Left renal pelvis (tissue), 4 donors: ENCODE measurements at places on chromosomes 5 and 9. TPM values are rescaled to one million over a fixed set of nuclear protein-coding genes. Genes with fewer than 3 reads are reported as not detected.

AMBP gene
- polyA plus RNA-seq: 19.5 TPM

PLAC8L1 gene
- polyA plus RNA-seq: 0.66 TPM

C9orf50 gene
- 0.70 TPM for polyA plus RNA-seq

NEUROG1 gene
- not detected for polyA plus RNA-seq

ZDHHC11 gene
- 6.7 TPM for polyA plus RNA-seq

GABRP gene
- 2.1 TPM for polyA plus RNA-seq

C1QTNF2 gene
- 1.5 TPM for polyA plus RNA-seq

RANBP3L gene
- polyA plus RNA-seq: 0.29 TPM

GRCh38 chr5:43020399-43020746, 19.7 kb downstream of the ANXA2R start:
- no peak for DNase-seq

- no peak for DNase-seq
These were observed 21.8 kb downstream of the MCTP1 start for GRCh38 chr5:95262933-95263660.

DNA sequence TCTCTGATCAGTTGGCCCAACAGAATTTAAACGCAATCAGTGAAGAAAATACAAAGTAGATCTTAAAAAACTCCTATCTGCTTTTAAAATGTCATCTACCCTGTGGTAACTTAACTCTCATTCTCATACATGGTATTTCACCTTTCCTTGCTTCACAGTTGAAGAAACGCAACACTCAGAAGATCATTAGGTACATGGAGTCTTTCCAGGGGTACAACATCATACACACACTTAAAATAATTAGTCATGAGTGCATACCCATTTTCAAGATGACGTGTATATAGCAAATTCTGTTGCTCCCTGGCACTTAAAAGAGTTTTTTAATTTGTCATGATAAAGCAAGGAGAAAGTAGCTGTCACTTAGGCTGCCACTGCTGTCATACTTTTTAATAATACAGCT, 259.9 kb downstream of the BNC2 start:
- DNase-seq: no peak

- DNase-seq: no peak
These were observed 56.4 kb upstream of the RPL26L1 start for GRCh38 chr5:172902497-172903472.

GRCh38 chr9:108603141-108603540, 252.6 kb downstream of the ACTL7B start:
- no peak for DNase-seq

- DNase-seq: no peak
These were observed 117.4 kb downstream of the GPR21 start for GRCh38 chr9:123150708-123151503.

GRCh38 chr5:28691526-28691925, 1653.1 kb upstream of the CDH9 start:
- DNase-seq: no peak
